ENCODE measurements at places on chromosomes 3 and 15.

GRCh38 chr3:100317912-100318311 lies 16.6 kb upstream of the NIT2 start:
- no peak for DNase-seq

GRCh38 chr3:72004749-72005292 lies 219.9 kb upstream of the PROK2 start:
- DNase-seq = no peak

DNA sequence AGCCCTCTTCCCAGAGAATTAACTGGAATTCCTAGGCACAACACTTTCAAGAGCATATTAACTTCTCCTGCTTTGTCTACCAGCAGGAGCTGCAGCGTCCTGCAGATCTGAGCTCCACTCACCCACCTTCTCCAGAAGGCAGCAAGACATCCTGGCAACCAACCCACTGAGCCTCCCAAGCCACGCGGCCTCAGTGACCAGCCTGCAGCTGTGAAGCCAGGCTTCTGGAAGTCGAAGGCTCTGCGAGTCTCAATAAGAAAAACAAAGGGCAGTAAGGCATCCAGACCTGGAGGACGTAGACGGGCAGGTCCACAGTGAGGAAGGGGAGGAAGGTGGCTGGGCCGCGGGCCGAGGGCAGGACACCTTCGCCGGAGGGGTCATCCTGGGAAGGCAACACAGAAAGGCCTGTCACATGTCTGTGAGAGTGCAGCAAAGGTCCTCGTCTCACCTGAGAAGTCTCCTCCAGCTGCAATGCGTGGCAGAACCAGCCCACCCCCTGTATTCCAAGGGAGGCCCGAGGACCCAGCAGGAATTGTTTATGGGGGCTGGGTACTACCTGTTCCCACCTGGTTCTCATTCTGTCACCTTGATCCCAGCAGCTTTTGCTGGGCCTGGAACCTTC lies 36.2 kb downstream of the ZXDC start:
- no peak for DNase-seq

DNA sequence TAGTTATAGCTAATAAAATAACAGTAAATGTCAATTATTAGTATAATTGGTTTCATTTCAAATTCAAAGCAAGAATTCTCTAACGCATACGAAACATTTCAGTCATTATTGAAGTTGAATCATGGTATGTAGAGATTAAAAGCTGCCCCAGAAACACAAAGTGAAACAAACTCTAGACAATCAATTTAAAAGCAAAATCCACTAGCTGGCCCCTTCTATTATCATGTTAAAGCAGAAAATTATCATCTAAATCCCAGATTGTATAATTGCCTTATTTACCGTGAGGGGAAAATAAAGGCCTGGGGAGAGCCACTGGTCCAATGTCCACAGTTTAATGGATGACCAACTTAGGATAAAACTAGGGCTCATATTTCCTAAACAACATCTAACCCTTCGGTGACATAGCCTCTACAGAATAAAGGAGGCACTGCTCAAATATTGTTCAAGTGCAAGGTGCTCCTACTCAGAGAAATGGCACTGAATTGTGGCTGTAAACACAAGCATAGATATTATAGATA lies 110.9 kb upstream of the THRB start:
- no peak for DNase-seq

- DNase-seq = peak; percentile 76
Observed at GRCh38 chr3:71582612-71583565, 639 bp downstream of the FOXP1 start.

DNA sequence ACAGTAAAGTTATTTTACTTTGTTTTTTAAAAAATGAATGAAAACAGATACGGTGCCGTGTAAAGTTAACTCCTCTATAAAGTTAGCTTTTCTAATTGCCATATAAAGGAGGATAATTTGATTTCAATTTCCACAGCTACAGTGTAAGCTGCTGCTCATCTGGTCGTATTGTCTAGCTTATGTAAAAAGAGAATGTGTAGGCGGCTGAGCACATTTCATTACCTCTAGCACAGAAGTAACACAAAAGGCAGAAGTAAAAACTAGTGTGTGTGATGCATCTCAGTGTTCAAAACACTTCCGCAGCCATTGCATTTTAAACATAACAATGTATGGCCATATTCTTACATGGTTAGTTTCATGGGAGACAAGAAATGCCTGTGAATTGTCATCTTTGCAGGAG lies 105.0 kb upstream of the P2RY1 start:
- DNase-seq = no peak

DNA sequence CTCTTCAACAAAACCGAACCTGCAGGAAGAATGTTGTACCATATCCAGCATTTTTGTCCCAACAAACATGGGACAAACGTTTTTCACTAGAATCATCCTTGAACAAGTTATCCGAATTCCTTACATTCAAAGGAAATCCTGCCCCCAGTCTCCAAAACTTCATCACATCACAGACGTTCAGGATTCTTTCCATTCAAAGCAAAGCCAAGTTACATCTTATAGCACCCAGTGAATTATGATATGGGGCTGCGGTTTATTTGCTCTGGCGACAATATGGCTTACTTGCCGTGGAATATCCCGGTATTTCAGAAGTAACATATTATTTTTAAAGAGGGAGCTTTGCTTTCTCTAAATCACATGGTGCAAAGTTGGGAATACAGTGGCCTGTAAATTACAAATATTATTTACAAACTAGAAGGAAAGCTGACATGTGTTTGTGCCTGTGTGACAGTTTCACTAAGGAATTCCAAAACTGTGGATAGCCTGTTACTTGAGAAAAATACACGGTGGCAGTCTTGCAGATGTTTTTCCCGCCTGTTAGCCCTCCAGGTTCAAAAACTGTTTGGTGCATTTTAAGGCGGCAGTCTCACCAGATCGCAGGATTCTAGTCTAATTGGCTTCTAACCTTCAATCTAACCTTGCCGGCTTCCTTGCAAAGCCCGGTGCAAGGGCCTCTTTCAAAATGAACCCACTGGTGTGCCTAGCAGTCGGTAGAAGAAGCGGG lies 736 bp upstream of the MBNL1 start:
- peak; percentile 48 for DNase-seq

GRCh38 chr15:85329561-85330422 lies 50.6 kb upstream of the AKAP13 start:
- DNase-seq = no peak

DNA sequence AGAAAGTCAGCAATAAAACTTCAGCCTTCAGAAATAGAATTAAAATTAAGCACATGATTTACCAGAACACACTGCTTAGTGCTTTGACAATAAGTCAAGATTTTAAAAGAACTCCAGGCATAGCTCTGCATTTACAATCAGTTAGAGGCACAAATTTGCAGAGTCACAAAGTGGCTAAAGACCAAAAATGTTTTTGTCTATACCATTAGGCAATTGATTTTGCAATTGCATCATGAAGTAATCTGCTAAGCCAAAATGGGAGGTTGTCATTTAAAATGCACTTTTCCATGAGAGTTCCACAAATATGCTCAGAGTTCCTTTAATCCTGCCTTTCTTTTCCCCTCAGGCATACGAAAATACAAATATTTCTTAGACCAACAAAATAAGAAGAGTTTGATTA lies 10.1 kb upstream of the DCP1A start:
- no peak for DNase-seq

GRCh38 chr3:71258526-71258925 lies 325.0 kb downstream of the FOXP1 start:
- peak; percentile 25 for DNase-seq

DNA sequence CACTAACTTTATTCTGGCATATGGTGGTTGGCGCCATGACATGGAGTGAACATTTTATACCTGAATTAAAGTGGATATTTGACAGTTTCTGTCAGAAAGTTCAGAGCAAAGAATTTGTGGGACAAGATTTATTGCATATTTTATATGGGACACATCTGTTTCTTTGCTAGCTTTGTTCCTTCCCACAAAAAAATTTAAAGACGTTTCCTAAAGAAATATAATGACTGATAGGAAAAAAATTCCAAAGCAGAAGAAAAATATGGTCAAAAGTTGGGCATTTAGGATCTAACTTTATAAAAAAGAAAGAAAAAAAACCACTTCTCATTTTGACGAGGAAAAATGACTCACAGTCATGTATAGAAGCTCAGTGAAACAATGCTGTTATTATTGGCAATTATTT lies 101.6 kb downstream of the GREM1 start:
- no peak for DNase-seq

- no peak for DNase-seq
Observed at GRCh38 chr3:159877924-159878323, 110.7 kb upstream of the IL12A start.

GRCh38 chr15:63111481-63111880 lies 10.2 kb upstream of the LACTB start:
- DNase-seq = no peak

DNA sequence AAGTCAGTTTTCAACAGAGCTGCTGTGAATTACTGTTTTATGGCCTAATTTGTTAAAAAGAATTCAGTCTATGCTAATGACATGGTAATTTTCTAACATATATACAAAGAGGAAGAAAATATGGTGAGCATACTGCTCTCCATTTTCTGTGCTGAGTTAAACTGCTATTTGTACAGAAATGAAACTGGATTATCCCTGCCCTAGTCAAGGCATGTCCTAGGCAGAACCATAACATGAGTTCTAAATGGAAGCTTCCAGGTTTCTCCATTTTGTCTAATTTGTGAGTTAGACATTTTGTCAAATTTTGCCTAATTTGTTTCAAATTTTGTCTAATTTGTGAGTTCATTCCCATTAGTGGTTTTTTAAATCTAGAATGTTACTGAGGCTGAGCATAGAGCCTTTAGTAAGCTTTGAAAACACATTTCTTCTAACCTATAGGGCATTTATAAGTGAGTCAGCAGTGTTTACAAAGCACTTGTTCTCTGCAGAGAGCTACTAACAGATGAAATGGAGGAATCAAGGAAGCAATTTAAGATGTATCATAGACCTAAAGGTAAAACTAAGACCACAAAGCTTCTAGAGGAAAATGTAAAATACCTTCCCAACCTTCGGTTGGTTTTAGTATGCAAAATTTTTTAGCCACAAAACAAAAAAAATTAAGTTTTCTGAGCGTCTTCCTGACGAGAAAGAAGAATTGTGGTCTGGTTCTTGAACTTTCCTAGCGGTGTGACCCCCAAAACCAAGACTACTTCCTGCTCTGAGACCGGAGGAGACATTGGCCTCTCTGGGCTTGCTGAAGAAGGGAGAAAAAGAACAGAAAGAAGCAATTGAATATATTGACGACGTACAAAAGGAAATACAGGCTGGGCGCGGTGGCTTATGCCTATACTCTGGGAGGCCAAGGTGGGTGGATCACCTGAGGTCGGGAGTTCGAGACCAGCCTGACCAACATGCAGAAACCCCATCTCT lies 9.8 kb downstream of the P2RY14 start:
- no peak for DNase-seq

GRCh38 chr3:38343797-38344594 lies 2.6 kb upstream of the XYLB start:
- DNase-seq = peak; percentile 19

GRCh38 chr3:63349583-63350573 lies 71.8 kb downstream of the SYNPR start:
- peak; percentile 76 for DNase-seq

- DNase-seq = no peak
Observed at GRCh38 chr15:26848498-26848897, 18.4 kb upstream of the GABRA5 start.

- no peak for DNase-seq
Observed at GRCh38 chr15:49490966-49491365, 67.9 kb downstream of the FGF7 start.

GRCh38 chr15:84953136-84953535 lies 28.5 kb upstream of the PDE8A start:
- DNase-seq = peak; percentile 35

GRCh38 chr3:12139111-12139511 lies 19.6 kb downstream of the TIMP4 start:
- peak; percentile 78 for DNase-seq

DNA sequence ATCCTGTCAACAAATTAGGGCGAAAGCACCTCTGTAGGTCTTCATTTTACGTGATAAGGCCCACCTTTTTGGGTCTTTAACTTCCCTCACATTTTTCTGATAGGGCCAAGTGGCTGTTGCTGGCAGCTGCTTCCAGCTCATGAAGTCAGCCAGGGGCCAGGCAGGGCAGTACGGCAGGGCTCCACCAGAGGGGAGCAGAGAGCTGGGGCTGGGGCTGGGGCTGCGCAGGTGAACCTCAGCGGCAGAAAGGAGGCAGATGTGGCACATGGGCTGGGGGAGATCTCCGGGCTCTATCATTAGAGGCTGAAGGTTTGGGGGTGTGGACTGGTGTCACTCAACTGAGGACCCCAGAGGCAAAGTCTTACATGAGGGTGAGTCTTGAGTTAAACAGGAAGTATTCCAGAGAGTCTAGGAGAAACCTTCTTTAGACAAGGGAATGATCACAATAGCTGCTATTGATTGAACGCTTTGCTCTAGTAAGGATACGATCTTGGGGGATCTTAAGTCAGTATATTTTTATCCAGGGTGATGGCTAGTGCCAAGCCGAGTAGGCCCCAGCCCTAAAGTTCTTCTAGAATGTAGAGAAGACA lies 62.8 kb upstream of the MEX3B start:
- DNase-seq = peak; percentile 69

- DNase-seq = no peak
Observed at GRCh38 chr3:16439848-16440708, 73.4 kb downstream of the RFTN1 start.

DNA sequence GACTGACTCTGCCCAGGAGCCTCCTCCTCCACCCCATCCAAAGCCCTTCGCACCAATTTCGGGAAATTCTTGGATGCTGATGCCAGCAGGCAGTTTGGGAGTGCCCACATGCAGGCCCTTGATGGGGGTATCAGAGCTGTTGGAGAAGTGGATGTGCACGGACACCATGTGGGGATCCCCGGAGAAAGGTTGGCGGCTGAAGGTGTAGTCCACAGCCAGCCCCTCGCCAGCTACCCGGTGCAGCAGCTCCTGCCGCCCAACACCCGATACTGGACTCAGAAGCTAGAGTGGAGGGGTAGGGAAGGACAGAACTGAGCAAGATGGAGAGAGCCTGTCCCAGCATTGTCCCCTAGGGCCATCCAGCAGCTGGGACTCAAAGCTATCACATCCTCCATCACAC lies 15.5 kb upstream of the CPEB1 start:
- DNase-seq = no peak

- no peak for DNase-seq
Observed at GRCh38 chr3:74506246-74506645, 108.2 kb downstream of the CNTN3 start.

DNA sequence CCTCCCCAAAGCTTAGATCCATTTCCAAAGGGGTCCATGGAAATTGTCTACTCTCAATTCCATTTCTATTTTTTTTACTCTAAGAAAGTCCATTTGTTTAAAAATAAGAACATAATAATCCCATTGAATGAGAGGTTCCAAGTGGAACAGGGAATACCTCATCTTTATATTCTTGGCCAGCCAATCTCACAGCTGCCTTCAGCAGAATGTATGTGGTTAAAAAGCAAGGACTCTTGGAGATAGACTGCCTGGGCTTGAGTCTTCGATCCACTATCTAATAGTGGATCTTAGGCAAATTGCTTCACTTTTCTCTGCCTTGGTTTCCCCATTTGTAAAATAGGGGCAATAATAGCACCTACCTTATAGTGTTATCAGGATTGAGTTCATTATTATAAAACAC lies 24.5 kb upstream of the CAPN7 start:
- no peak for DNase-seq

- peak; percentile 100 for DNase-seq
Observed at GRCh38 chr3:8443829-8444791, 57.5 kb upstream of the LMCD1 start.

Data from dermis blood vessel endothelial cell (primary cell).